ENCODE measurements at places on chromosomes 7 and 10.

GRCh38 chr7:157986051-157986450, 601.6 kb downstream of the PTPRN2 start:
- no peak for DNase-seq

DNA sequence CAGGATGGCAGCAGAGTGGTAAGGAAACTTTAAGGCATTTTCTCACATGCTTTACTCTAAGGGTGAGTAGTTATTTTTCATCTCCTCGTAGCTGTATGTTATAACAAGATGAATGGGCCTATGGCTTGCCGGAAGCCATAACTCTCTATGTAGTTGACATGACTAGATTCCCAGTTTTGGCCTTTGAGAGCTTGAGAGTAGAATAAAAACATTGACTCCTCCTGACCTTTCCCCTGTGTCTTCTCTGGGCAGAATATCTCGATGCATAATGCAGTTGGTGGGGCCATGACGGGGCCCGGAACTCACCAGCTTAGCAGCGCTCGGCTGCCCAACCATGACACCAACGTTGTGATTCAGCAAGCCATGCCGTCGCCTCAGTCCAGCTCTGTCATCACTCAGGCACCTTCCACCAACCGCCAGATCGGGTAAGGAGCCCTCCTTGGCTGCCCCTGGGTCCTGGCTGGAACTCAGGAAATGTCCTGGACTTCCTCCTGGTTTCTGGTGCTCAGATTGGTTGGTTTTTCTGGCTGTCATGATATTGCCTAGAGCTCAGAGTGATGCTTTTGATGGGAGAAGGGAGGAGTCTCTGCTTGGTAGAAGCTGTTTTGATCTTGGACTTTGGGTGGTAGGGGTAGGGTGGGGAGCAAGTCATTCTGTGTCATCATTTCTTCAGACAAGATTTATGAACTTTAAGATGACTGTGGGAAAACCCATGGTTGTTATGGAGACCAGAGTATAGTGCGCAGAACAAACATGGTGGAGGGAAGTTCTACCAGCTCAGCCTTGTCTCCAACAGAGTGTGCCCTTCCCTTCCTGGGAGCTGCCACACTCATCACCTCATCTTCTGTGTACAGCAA, 158.0 kb downstream of the CREB5 start:
- no peak for DNase-seq

DNA sequence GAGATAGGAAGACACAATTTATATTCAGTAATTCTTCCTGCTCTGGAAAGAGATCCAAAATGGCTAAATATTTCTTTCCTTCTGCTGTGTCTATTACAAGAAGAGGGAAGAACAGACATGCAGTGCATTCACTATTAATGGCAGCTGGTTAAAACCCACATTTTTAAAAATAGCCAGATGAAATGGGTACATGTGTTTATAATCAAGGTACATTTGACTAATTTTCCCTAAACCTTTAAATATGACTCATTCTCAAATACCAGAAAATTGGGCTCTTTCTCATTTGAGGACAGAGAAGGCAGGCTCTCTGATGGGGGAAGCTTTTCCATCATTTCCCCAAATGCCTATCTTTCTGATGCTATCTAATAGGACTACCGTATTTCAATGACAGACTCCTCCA, 215.7 kb upstream of the HABP2 start:
- no peak for DNase-seq

DNA sequence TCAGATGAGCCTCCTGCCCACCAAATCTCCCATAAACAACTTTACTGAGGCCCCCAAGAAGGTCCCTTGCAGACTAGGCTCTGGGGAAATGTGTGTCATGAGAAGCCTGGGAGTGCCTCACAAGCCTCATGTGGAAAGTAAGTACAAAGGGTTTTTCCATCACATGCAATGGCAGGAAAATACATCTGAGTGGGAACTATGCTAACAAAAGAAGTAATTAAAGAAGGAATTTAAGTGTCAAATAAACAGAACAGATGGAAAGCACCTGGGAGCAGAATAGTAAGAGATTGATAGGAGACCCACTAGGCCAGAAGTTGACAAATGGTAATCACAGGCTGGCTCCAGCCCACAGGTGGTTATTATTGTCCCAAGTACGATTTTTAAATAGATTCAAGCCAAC, 20.5 kb downstream of the GSAP start:
- no peak for DNase-seq

DNA sequence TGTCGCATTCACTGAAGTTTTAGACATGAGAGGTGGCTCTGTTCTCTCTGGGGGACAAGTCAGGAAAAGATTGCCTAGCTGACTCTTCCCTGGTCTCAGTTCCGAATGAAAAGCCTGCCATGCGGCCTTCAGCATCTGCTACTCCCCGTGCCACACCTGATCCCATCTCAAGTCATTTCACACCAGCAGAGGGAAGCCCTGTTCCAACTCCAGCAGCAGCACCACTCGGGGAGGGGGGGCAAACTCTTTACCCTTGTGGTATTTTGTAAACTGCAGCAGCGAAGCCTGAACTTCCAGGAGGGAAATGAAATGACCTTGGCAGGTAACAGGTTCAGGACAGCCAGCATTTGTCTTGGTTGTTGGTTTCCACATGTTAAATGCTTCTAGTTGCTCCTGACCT, 13.8 kb downstream of the LRRC4 start:
- DNase-seq: no peak
